Bronchial smooth muscle cell (primary cell): ENCODE measurements at places on chromosomes 7 and 10. TPM values are rescaled to one million over a fixed set of nuclear protein-coding genes. Genes with fewer than 3 reads are reported as not detected.

GDI2 gene
- total RNA-seq: 431 and 544 TPM in 2 replicates

VAX1 gene
- not detected in 2 replicates for total RNA-seq

SH2D4B gene
- under 0.01 TPM in 1 of 2 replicates, not detected in the other for total RNA-seq

LARP4B gene
- 15.0 and 17.2 TPM in 2 replicates for total RNA-seq

RARRES2 gene
- total RNA-seq: 2.4 and 11.5 TPM in 2 replicates

EBF3 gene
- total RNA-seq: 9.0 and 18.0 TPM in 2 replicates

NUDT13 gene
- total RNA-seq: 1.5 and 1.6 TPM in 2 replicates

GDF2 gene
- total RNA-seq: not detected in 2 replicates

VPS37D gene
- 7.5 and 8.7 TPM in 2 replicates for total RNA-seq

FEZF1 gene
- total RNA-seq: not detected in 2 replicates

CFAP43 gene
- 0.16 and 0.52 TPM in 2 replicates for total RNA-seq

KLF14 gene
- total RNA-seq: under 0.01 TPM in 1 of 2 replicates, not detected in the other

TCAF2 gene
- total RNA-seq: 0.63 and 0.94 TPM in 2 replicates

HMX2 gene
- total RNA-seq: not detected in 2 replicates

SGCE gene
- total RNA-seq: 68.9 and 97.0 TPM in 2 replicates

CFAP46 gene
- 0.95 and 1.2 TPM in 2 replicates for total RNA-seq
